ENCODE measurements at places on chromosomes 12 and 14.

GRCh38 chr12:11830307-11830801 is 180.9 kb downstream of the ETV6 start:
- DNase-seq: peak; percentile 94

- DNase-seq: no peak
Measured at GRCh38 chr12:114704096-114704495, 20.1 kb upstream of the TBX3 start.

DNA sequence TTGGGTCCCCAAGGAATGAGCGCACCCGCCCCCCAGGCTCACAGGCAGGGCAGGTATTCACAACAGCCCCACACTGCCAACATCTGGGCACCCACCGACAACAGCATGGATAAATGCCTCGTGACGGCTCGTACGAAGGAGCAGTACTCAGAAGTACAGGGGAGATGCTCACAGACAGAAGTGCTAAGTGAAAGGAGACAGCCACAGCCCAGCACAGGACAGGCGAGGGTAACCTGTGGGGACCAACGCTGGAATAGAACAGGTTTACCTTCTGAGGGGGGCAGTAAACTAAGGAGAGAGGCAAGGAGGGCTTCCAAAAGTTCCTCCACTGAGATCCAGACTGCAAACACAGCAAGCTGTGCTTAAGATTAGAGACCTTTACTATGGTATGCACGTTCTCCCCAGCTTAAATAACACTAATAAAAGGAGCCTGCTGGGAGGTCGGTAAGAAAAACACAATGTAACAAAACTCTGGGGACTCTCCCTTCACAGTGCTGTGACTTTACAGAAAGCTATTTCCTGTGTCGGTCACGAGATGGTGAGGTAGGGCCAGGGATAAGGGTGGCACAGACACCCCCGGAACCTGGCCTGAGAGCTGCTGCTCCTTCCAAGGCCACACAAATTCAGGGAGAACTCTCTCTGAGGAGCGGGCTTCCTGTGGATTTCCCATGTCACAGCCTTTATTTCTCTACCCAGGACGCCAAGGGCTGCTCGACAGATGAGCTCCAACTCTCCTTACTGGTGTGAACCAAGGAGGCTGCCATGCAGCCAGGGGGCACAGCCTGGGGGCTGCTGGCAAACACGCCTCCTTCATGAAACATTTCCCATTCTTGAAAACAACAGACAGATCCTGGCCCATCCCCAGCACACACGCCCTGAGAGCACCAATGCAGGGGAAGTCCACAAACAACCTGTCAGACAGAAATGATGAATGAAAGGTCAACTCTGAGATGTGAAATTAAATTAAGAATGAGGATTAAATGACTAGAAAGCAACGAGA is 26.3 kb downstream of the SLC15A4 start:
- DNase-seq: no peak

DNA sequence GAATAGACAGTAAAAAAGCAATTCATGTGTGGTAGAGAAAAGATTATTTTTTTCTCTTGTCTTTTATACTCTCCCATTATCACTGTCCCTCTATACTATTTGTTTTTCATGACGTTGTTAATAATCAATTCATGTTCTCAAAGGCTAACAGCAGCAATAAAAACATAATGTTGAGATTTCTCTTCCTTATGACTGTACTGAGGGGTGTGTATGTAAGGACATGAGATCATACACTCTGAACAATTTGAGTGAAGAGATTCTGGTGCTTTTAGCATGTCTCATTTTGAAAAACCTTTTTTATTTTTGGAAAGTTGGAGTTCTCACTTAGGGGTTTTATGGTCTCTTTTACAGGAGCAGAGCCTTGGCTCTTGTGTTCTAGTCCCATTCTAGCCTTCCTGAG is 3.8 kb upstream of the TSPAN8 start:
- no peak for DNase-seq

GRCh38 chr14:72024504-72024903 is 92.3 kb downstream of the RGS6 start:
- DNase-seq: no peak

GRCh38 chr12:70248876-70249275 is 5.6 kb downstream of the CNOT2 start:
- DNase-seq: no peak

DNA sequence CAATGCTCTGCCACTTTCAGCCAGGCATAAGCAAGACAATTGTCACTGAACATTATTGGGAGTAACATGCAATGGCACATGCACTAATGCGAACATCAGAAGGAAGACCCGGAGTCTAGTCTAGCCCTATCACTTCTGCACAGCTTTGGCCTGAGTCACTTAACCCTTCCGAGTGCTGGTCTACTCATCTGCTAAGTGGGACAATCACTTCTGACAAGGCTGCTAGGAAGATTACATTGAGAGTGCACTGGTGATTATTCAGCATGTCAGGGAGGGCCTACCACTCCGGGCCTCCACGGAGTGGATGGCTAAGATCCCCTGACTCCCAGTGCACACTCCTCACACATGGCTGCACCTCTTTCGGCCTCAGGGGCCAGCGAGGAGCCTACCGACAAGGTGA is 240.9 kb downstream of the DPF3 start:
- DNase-seq: no peak

GRCh38 chr14:103118018-103118662 is 5.1 kb upstream of the TNFAIP2 start:
- peak; percentile 91 for DNase-seq

GRCh38 chr12:113157218-113157859 is 7.8 kb downstream of the CFAP73 start:
- DNase-seq: no peak

DNA sequence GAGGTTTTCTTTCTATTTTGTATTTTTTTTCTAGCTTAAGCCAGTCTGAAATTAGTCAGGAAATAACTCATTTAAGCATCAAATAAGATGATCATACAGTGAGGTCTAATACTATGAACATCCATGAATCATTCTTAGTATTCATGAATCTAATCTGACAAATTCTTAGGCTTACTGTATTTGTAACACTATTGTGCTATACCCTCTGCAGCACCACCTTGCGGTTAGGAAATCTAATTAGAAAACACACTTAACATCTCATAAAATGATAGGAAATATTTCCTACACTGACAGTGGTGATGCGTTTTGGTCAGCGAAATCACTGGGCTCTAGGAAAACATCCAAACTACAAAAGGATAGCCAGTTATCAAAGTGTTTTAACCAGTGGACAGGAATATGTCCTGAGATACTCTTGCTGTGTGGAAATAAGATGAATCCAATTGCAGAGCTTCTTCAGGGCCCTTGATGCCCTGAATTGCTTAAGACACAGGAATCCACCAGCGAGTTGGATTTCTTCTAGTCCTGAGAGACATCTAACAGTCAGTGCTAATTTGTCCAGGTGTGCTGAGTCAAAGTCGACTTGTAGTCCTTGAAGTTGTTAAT is 109.3 kb upstream of the MYF6 start:
- DNase-seq: no peak

Measured in suppressor macrophage treated with lipopolysaccharide for 1 hour (primary cell).